ENCODE measurements at places on chromosomes 3 and 15.

DNA sequence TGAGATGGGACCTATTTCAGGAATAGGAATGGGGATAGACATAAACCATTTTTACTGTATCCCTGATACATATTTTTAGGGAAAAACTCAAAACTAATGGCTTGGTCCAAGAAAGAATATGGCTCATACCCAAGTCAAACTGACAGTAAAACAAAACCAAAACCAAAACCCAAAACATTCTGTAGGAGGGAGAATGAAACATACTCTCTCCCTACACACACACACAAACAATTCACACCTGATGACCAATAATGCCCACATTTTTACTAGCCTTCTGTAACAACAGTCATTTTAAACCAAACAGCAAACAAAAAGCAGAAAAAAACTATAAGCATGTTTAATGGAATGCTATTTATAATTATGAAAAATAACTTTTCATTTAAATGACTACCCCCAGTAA, 74.9 kb downstream of the NBEAL2 start:
- DNase-seq, result no peak

GRCh38 chr3:172379372-172379771, 68.9 kb downstream of the GHSR start:
- peak; percentile 61 for DNase-seq

DNA sequence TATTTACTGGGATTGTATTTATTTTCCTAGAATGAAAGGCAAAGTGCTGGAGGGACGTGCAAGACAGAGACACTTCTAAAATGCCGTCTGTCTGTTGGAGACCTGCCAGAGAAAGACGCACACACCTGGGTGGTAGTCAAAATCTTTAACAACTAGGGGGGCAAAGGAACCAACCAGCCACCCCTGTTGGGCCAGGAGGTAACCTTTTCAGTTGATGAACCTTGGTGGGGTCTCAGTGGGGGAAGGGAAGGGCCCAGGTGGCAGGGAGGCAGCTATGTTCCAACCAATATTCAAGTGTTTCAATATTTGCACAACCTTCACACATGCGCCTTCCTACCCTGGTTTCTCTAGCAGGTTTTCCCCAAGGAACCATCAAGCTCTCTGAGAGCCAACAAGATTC, 99.0 kb downstream of the MEGF11 start:
- DNase-seq, result no peak

- DNase-seq, result no peak
Measured at GRCh38 chr3:172617976-172618375, 92.9 kb downstream of the NCEH1 start.

DNA sequence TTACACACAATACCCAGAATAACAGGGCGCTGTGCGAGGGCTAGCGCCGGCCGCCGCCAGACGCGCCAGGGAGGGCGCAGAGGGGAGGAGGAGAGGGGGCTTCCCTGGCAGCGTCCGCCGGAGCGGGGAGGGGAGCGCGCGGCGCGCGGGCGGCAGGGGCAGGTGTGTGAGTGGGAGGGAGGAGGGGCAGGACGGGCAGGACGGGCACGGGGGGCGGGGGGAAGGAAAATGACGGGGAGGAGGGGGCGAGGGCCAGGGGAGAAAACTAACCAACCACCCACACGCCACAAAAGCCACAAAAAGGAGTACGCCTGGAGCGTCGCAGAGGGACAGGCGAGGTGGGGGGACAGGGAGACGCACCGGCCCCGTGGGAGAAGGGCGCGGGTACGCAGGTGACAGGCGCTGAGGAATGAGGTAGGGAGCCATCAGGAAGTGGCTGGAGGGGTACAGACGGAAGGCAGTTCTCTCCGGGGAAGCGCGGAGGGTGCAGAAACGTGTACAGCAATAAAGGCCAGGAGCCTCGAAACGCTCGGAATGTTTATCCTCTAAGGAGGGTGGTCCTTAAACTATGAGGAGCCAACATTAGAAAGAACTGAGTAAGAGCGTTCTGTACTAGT, 610 bp upstream of the SATB1 start:
- DNase-seq, result no peak

DNA sequence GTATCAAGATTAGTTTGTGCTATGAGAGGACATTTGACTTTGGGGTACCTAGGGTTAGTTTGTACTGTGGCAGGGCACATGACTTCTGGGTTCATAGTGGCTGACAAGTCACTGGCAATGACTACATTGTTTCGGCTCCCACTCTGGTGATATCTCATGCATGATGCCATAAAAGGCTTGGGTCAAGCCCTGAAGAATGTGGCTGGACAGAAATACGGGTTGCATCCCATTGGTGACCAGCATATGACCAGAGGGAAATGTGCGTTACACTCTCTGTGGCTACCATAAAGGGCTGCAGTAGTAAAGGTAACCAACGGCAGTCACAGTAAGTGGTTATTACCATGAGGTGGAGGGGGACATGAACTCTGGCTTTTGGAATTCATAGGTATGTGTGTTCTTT, 18.4 kb downstream of the THOC7 start:
- DNase-seq, result no peak

DNA sequence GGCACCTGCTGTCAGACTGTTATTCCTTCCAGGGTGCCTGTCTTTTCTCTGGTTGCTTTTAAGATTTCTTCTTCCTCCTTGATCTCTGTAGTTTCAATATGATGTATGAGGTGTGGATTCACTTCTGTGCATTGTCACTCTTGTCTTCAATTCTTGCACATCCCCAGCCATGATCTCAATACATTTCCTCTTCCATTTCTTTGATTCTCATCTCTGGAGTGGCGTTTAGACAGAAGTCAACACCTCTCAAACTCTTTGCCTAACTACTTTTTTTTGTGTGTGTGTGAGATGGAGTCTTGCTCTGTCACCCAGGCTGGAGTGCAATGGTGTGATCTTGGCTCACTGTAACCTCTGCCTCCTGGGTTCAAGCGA, 224.4 kb upstream of the LYSMD4 start:
- DNase-seq, result no peak

DNA sequence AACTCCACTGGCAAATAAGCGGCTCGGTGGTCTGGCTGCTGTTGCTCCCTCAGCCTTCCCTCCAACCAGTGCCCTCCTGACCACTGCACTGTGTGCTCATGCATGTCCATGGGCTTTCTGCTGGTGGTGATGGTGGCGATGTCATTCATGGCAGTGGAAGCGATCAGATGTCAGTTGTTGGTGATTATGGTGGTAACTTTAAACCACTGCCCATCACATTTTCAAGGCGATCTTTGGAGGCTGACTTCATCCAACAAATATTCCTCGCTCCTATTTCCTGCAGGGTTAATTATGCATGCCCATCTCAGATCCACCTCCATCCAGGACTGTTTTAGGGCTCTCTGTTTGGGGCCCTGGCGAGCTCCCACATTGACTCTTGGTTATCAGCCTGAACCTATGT, 13.4 kb upstream of the HCN4 start:
- no peak for DNase-seq

GRCh38 chr3:49030321-49030720, 1.1 kb upstream of the IMPDH2 start:
- DNase-seq, result no peak

GRCh38 chr15:83106994-83107840, at the start of gene TM6SF1:
Gene TM6SF1, plus strand, starts transcription at chr15:83107645. Its CDS starts 36 bp downstream, at chr15:83107681.
- DNase-seq, result peak; percentile 17

GRCh38 chr3:5197022-5197421, 9.5 kb downstream of the EDEM1 start:
- no peak for DNase-seq

- DNase-seq, result no peak
Measured at GRCh38 chr3:149936812-149937230, 33.9 kb downstream of the PFN2 start.

- no peak for DNase-seq
Measured at GRCh38 chr3:51938780-51939425, 2.8 kb downstream of the RRP9 start.

GRCh38 chr3:175518459-175518858, 659.3 kb downstream of the NAALADL2 start:
- DNase-seq, result no peak

DNA sequence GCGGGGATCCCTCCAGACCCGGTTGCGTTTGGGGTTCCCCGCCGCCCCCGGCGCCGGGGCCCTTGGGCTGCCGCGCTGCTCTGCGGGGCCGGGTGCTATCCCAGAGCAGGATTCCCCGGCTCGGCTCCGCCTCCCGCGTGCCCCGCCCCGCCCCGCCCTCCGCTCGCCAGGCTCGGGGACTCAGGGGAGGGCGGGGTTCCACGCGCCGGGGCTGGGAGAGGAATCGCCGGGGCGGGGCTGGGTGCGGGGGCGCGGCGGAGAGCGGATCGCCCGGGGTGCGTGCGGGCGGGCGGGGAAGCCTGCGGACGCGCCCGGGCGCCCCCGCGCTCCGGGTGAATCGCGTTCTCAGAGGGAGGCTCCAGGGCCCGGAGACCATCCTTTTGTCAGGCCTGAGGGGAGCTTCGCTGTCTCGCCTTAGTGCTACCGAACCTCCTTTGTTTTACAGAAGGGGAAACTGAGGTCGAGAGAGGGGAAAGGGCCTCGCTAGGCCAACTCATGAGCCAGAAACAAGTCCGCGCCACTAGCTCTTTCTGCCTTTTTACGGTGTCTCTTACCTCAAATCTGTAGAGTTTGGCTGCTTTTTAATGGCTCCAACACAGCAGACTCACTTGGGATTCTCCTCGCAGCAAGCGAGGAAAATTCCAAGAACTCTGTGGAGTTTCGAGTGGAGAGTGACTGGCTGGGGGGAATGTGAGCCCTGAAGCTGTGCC, at the start of gene TMEM158:
TSS of gene TMEM158 (minus strand) at position 82 of the 710 bp plus-strand sequence. CDS start 260 bp downstream, outside the sequence.
- peak; percentile 87 for DNase-seq

DNA sequence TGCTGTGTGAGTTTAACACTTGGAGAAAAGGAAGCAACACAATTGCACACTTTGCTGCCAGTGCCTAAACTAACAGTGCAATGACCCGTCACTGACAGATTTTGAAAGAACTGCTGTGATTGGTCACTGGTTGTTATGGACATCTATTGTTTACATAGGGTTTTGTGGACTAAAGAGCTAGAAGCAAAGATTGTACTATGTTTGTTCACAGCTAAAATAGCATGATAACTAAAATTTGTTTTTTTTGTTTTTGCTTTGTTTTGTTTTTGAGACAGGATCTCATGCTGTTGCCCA, 112.4 kb upstream of the GOLGA8J start:
- DNase-seq, result no peak

- DNase-seq, result no peak
Measured at GRCh38 chr3:116837483-116837882, 127.9 kb downstream of the TUSC7 start.

GRCh38 chr3:57100046-57100695, 39.7 kb downstream of the SPATA12 start:
- peak; percentile 32 for DNase-seq

- DNase-seq, result no peak
Measured at GRCh38 chr3:177279118-177279815, 82.0 kb upstream of the TBL1XR1 start.

DNA sequence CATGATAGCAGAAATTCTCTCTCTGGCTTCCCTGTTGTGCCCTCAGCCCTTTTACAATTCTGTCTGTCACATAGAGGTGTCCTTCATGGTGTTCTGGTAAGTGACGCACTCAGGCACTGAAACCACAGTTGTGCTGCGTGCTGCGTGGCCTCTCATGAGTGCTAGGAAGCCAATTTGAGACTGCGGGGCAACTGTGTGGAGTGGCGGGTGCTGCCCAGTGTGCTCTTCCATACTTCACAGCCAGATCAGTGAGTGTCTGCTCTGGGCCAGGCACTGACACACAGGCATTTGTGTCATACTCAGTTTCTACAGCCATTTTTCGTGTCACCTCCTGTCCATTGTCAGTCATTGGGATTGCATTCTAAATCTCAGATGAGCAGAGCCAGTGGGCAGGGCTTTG, 133.1 kb upstream of the PLXNA1 start:
- DNase-seq, result no peak

DNA sequence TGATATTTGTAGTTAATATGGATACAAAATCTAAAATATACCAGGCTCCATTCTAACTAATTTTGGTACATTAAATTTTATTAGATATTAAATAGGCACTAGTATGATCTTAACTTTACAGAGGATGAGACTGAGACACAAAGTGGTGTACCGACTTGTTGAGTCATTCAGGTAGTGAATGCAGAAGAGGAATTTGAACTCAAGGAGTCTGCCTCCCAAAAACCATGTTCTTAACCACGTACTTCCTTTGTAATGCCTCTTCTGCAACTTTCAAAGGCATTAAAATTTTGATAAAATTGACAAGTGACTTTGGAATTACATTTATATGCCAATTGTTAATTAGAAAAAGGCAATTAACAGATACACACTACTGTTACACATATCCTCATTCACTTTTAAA, 61.8 kb downstream of the ZBBX start:
- no peak for DNase-seq

DNA sequence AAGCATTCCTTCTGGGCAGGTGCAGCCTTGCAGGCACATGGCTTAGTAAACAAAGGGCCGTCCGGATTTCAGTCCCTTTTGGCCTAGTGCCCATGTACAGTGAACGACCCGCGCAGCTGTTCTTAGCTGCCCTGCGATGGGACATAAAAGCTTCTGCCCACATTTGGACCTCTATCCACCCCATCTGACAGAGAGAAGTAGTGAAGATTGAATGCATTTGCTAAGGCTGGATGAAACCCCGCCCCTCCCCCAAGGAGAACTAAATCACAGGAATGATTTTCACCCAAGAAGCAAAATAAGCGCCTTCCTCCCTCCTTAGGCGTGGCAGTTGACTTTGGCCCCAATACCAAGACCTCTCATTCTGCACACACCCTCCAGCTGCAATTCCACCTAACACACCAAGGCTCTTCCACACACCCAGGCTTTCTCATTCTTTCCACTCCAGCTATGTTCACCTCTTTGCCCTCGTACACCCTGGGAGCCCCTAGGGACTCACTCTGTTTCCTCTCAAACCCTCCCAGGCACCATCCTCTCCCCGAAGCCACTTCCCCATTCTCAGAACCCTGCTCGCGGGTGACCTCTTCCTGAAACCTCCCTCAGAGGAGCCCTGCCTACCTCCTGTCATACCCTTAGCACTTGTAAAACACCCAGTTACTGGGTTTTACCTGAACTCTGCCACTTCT, 14.1 kb upstream of the HRH1 start:
- DNase-seq, result peak; percentile 14

DNA sequence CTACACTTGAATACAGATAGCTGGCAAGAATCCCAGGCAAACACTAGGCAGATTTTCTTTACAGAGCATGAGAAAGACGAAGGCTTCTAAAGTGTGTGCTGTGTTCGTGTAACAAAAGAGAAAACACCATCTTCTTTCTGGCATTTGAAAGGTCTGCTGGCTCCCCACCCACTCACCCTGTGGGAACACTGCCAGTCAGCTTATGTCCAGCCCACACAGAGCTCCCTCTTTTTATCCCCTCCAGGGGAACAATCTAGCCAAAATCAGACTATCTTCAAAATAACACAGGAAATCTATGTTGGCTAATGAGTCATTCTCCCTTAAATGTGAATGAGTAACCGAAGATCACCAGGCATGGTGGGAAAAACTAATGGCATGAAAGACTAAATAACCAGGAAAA, 45.6 kb upstream of the PAQR5 start:
- DNase-seq, result peak; percentile 88

DNA sequence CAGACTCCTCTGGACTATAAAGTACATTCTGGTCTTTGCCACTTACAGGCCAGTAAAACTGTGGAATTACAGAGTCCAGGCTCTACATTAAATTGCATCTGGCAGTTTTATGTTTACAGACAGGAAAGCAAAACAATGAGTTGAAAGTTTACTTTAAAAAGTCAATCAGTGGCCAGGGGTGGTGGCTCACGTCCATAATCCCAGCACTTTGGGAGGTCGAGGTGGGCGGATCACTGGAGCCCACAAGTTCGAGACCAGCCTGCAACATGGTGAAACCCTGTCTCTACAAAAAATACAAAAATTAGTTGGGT, 53.8 kb downstream of the TM4SF4 start:
- no peak for DNase-seq

GRCh38 chr15:43934480-43934879, 107.7 kb downstream of the WDR76 start:
- no peak for DNase-seq

GRCh38 chr3:128482175-128482574, 10.8 kb downstream of the GATA2 start:
- no peak for DNase-seq

All from MG63 (cell line).